ENCODE measurements at places on chromosomes 12 and 14.

GRCh38 chr12:89662623-89663022 lies 46.0 kb downstream of the ATP2B1 start:
- DNase-seq: no peak

GRCh38 chr12:123834845-123835244 lies 72.7 kb downstream of the DNAH10 start:
- no peak for DNase-seq

GRCh38 chr12:128328961-128329360 lies 62.0 kb downstream of the TMEM132C start:
- DNase-seq: no peak

DNA sequence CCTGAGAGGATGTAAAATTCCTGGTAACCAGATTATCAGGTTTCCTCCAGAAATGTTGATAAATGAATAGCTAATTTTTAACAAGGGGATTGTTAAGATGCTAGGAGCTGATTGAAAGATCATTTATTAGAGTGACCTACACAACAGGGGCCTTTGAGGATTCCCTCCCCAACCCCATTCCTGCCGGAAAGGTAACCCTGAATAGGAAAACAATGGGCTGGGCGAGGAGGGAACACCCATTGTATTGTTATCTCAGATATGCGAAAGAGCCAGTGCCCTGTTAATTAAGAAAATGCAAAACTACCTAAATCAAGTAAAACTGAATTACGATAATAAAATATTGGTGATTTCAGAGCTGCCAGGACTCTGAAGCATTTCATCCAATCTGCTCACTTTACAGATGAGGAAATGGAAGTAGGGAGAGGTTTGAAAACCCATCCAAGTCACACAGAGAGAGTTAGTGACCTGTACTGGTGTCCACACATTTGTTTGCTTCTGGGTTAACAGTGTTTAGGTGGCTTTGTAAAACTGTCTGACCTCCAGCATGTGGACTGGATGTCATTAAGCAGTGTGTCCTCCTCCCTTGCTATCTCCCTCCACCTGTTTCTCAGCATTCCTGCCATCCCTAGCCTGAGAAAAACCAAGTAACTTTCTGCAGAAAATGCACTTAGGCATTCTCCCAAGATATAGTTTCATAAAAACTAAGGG lies 214.8 kb downstream of the TTC6 start:
- no peak for DNase-seq

- DNase-seq: no peak
Measured at GRCh38 chr12:47945341-47945728, 18.1 kb upstream of the TMEM106C start.

- DNase-seq: no peak
Measured at GRCh38 chr12:14993117-14993516, 20.3 kb downstream of the PDE6H start.

- DNase-seq: no peak
Measured at GRCh38 chr12:127690161-127690560, 576.8 kb upstream of the TMEM132C start.

GRCh38 chr14:97138801-97139200 lies 341.6 kb downstream of the VRK1 start:
- no peak for DNase-seq

- no peak for DNase-seq
Measured at GRCh38 chr14:101977311-101978071, 13.1 kb downstream of the DYNC1H1 start.

GRCh38 chr12:113057565-113058485 lies 1.3 kb downstream of the DTX1 start:
- no peak for DNase-seq

DNA sequence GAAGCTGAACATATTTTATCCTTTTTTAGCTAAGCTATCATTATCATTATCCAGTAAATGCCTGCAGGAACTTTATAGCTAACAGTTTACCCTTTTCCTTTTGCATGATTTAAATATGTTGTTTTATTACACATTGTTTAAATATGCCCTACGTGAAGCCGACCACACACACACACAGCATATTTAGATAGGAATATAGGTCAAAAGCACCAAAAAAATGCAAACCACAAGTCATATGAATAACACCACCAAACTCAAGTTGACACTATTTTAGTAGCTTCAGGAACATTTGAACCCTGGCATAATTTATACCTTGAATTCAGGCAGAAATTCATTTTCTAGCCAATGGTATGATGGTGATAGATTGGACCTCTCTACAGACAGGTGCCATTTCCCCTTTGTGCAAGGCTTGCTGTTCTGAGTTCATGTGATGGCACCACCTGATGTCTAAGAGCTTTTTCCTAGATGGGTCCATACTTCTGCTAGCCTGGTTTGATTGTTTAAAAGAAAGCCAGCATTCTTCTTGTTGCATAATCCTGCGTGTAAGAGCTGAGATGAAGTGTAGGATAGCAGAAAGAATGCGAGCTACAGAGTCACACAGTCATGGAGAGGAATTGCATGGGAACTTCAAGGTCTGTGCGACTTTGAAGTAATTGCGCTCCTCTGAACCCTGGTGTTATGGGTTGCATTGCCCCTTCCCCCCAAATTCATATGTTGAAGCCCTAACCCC lies 454.8 kb upstream of the SOX5 start:
- no peak for DNase-seq

DNA sequence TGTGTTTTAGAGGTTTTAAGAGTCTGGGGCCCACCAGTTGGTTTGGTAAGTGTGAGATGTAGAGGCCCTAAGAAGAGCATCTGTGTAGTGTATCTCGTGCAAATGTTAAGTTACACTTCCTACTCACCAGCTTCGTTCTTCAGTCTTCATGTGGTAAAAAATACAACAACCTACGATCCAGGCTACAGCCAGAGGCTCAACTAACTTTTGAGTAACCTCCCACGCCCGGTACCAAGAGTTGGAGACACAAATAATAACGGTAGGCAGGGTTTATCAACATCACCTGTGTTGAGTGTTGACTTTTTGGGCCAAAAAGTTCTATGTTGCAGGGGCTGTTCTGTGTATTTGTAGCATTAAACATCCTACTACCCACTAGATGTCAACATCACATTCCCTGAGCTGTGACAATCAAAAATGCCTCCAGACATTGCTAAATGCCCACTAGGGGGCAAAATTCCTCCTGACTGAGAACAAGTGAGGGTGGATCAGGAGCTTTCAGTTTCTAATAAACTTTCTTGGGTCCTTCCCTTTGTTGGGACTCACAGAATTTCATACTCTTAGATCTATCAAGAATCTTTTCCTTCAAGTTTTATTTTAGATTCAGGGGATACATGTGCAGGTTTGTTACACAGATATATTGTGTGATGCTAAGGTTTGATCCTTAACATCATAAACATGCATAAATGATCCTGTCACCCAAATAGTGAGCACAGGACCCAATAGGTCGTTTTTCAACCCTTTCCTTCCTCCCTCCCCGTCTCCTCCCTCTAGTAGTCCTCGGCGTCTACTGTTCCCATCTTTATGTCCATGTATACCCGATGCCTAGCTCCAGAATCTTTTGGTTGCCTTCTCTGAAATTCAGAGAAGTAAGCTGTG lies 94.7 kb downstream of the SLC2A13 start:
- DNase-seq: no peak

GRCh38 chr14:90274808-90275457 lies 18.6 kb downstream of the PSMC1 start:
- no peak for DNase-seq

GRCh38 chr12:83865431-83865830 lies 1047.2 kb downstream of the SLC6A15 start:
- no peak for DNase-seq

DNA sequence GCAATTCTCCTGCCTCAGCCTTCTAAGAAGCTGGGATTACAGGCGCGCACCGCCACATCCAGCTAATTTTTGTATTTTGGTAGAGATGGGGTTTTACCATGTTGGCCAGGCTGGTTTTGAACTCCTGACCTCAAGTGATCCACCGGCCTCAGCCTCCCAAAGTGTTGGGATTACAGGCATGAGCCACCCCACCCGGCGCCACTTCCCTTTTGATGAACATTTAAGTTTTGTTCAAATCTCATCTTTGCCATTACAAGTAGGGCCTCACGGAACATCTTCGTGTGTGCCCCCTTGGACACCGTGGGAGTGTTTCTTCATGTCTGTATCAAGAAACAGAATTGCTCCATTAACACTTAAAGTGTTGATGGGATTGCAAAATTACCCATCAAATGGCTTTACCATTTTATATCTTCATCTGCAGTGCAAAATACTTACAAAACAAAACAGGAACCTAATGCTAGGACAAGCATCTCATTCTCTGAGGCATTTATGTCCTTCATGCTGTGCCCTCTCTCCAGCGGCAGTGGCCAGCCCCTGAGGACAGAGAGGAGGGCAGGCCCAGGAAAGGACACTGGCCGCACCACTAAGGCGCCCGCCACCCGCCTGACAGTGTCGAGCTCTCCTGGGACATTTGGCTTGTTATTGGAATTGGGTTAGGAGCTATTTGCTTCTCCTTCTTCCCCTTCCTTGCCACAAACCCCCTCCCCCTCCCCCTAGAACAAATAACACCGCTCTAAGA lies 61.7 kb downstream of the RFX4 start:
- no peak for DNase-seq

DNA sequence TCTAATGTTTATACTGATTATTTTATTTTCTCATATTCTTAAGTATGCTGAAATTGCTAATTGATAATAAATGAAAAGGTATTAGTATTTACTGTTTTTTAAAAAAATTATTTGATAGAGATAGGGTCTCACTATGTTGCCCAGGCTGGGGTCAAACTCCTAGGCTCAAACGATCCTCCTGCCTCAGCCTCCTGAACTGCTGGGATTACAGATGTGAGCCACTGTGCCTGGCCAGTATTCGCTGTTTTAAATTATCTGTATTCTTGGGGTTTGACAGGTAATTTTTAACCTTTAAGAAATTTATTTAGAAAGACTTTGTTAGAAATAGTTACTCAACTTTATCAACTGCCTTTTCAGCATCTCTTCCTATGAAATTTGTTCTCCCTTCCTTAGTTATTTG lies 32.2 kb downstream of the RAN start:
- no peak for DNase-seq

DNA sequence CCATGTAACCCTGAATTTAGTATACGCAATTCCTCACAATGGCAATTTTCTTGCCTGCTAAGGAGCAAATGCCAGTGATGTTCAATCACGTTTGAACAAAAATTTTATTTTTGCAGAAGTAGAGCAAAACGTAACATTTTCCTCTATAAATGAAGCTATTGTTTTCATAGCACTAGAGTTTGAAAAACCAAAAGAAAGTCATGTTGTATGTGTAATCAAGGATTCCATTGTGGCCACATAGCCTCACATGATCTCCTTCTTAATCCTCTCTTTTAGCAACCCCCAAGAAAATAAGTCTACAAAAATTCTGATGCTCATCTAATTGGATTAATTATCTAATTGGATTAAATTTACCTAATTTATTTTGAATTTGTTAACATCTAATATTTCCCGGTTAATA lies 1217.4 kb upstream of the FLRT2 start:
- no peak for DNase-seq

- DNase-seq: no peak
Measured at GRCh38 chr12:42490261-42490842, 99.2 kb downstream of the PRICKLE1 start.

DNA sequence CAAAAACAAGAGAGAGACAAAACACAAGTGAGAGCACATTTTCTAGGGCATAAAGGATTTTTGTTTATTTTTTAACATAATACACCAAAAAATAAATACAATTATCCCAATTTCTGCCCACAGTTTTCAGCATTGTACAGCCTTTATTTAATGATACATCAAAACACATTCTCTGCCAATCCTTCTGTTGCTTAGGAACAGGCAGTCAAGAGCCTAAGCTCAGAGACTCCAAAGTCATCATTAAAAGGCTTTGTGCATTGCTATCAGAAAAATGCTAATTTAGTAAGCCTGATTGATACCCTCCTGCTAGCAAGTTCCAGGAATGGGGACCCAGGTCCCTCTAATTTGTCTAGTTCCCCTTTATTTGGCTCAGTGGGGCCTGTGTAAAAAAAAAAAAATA lies 536.5 kb downstream of the RPS29 start:
- DNase-seq: no peak

DNA sequence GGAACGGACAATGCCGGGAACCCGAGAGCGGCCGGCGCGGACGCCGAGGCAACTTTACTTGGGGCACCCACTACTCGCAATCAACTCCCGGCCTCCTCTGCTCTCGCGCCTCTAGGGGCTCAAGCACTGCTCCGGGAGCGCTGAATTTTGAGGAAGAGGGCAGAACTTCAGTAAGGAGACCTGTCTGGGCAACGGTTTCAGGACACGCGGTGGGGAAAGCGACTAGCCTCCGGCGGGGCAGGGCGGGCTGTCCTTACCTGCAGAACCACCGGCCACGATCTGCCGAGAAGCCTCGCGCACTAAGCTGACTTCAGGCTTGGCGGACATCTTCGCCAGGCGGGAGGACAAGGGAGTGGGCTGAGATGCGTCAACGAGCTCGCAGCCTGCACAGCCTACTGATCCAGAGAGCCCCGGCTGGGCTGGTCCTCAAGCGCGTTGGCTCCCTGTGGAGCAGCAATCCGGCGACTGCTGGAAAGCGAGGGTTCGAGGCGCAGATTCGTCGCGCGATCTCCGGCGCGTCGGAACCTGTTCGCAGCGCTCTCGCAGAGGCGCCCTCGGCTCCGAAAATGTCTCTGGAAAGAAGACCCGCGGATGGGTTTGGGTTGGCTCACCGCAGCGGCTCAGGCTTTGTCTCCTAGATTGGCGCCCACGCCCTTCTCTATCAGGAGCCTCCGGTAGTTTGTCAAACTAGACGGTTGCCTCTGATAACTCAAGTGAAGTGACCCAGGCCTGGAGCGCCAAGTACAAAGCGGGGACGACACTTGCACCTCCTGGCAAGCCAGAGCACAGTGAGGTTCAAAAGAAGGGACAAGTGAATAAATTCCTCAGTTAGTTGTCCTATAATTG lies at the start of gene SLC25A21:
Gene SLC25A21 (minus strand): TSS at position 583 of the 846 bp plus-strand sequence.
- DNase-seq: peak; percentile 33

GRCh38 chr14:45810152-45810872 lies 557.3 kb upstream of the MIS18BP1 start:
- no peak for DNase-seq

- DNase-seq: peak; percentile 62
Measured at GRCh38 chr12:2294651-2295475, 242.1 kb downstream of the CACNA1C start.

DNA sequence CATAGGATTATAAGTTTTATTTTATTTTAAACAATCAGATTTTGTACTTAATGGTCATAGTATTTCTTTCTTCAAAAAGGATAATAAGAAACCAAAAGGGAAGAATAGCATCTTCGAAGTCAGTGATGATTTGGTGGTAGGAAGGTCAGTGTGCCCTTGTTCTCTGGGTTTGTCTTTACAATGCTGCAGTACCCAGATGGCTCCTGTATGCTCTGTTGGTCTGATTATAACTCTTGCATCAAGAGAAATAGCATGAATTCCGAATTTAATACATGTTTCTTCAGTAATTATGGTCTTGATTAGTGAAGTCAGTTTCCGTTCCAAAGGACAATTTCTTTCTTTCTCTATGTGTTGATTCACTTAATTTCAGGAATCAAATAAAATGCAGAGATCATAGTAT lies 180.2 kb downstream of the TMTC2 start:
- no peak for DNase-seq

GRCh38 chr14:96586056-96586455 lies 83.9 kb downstream of the PAPOLA start:
- DNase-seq: no peak

- no peak for DNase-seq
Measured at GRCh38 chr12:128852026-128852698, 1.1 kb upstream of the GLT1D1 start.

GRCh38 chr12:62882696-62883095 lies 52.3 kb downstream of the PPM1H start:
- no peak for DNase-seq

All from BJ (cell line).